ENCODE measurements at places on chromosomes 12 and 14. TPM values are rescaled to one million over a fixed set of nuclear protein-coding genes. Genes with fewer than 3 reads are reported as not detected.

DNA sequence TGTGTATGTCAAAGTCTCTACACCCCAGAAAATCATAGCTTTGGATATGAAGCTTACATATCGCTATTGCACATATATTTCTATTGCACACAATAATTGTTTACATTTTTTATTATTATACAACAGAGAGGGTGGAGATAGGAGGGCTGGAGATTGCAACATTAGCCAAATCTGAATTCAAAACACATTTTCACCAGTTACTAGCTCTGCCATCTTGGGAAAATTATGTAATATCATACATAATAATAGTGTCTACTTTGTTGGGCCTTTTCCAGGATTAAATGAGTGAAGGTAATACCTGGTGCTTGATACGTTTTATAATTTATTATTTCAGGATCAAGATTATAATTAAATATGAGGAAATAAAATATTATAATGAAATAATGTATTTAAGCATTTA lies 507.4 kb upstream of the TBX3 start:
- DNase-seq = no peak

GRCh38 chr14:103656756-103657133 lies 27.7 kb downstream of the KLC1 start:
- no peak for DNase-seq

GRCh38 chr12:120713861-120714482 lies 3.7 kb downstream of the UNC119B start:
- peak; percentile 62 for DNase-seq

GRCh38 chr12:113479590-113480335 lies 8.1 kb upstream of the LHX5 start:
- DNase-seq = no peak

DNA sequence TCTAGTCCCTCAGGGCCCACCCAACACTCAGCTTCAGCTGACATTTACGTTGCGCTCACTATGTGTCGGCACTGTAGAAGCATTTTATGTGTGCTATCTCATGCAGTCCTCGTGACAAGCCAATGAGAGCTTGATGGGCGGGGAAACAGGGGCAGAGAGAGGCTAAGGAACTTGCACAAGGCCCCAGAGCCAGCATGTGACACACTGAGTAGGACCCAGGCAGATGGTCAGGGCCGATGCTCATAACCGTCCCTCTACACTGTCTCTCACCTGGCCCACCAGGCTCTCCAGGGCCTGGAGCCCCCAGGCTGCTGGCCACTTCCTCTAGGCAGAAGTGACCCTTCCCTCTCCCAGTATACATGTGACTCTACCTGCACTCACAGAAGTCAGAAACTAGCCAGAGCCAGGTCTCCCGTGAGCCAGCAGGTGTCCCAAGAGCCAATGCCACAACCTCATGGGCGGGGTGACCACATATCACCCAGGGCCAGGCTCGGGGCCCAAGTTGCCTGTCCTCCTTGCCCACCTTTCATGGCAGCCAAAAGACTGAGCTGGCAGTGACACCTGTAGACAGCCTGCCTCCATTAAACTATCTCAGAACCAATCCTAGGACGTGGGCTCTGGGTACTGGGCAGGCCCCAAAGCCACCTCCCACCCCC lies 38.3 kb downstream of the TTC7B start:
- DNase-seq = no peak

DNA sequence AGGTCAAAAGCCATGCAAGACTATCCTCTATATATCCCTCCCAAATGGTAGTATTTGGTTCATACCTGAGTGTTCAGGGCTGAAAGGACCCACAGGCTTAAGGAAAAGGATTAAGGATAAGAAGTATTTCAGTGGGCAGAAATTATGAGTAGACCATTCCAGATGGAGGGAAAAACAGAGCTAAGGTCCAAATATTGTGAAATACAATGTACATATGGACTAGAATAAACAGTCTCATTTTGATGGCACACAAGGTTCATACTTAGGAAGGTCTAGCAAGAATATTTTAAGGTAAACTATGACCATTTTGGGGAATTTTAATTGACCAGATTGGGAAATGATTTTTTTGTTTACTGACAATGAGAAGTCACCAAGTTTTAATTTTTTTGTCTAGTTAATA lies 124.6 kb downstream of the PRKD1 start:
- no peak for DNase-seq

GRCh38 chr12:53048033-53048779 lies 1.7 kb upstream of the TNS2 start:
- no peak for DNase-seq

DNA sequence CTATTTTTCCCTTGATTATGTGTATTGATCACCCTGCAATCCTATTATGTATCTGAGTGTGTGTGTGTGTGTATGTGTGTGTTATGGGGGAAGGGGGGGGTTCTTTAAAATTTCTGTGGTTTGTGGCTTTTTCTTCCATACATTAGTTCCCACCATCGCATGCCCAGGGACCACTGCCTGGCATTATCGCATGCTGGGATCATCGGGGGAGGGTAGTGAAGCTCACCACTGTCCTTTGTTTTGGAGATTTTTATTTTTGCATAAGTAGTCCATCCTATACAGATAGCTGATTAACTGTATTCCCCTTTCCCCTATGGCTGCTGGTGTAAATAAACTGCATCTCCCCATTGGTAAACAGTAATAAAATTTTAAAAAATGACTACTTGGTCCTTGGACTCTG lies 3.4 kb downstream of the ATXN7L3B start:
- no peak for DNase-seq

- DNase-seq = no peak
Observed at GRCh38 chr14:101370593-101371569, 190.4 kb upstream of the DIO3 start.

GRCh38 chr12:110546339-110546738 lies 36.8 kb downstream of the PPTC7 start:
- DNase-seq = peak; percentile 92

- no peak for DNase-seq
Observed at GRCh38 chr12:111404362-111405148, 1.2 kb upstream of the SH2B3 start.

DNA sequence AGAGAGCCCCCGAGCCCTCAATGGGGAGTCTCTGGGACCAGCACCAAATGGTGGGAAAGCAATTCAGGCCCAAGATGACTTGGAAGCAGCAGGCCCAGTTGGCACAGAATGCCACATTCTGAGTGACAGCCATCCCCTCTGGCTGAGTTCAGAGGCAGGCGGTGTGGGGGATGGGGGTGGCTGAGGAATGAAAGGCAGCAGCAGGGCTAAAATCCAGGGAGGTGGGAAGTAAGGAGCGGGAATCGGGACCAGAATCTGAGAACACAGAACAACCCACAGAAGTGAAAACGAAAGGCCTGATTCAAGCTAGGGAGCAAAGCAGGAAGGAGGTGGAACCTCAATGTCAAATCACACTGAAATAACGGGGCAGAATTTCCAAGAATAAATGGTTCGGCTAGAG lies 171.2 kb downstream of the CALM1 start:
- no peak for DNase-seq

DNA sequence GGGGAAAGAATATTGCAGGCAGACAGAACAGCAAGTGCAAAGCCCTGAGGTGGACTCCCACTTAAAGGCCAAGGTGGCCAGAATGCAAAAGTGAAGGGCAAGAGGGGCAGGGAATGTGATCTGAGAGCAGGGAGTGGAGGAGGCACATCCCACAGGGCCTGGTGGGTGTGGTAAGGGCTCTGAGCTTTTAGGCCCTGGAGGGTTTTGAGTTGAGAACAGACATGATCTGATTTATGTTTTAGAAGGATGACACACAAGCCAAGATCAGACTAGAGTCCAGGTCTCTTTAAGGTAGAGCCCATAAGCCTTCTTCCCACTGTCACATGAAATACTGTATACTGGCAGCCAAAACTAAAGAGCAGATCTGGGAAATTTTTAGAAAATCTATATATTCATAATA lies 162.5 kb downstream of the SLC38A4 start:
- DNase-seq = peak; percentile 59

GRCh38 chr14:52263190-52263589 lies 4.3 kb upstream of the PTGDR start:
- DNase-seq = no peak

- DNase-seq = no peak
Observed at GRCh38 chr12:76375939-76376338, 27.7 kb upstream of the BBS10 start.

DNA sequence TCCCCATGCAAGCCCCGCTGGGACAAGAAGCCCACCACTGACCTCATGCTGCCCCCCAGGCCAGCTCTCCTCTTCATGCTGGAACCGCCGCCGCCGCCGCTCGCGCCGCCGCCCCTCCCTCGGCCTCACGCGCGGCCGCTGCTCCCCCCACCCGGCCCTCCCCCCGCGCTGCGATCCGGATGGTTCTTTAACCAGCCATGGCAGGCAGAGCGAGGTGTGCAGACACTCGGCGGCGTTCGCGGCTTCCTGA lies at the start of gene DCAF5:
DCAF5 (minus strand) TSS at position 218 of the 250 bp plus-strand sequence; CDS start at position 77, 141 bp downstream.
- DNase-seq = peak; percentile 92

DNA sequence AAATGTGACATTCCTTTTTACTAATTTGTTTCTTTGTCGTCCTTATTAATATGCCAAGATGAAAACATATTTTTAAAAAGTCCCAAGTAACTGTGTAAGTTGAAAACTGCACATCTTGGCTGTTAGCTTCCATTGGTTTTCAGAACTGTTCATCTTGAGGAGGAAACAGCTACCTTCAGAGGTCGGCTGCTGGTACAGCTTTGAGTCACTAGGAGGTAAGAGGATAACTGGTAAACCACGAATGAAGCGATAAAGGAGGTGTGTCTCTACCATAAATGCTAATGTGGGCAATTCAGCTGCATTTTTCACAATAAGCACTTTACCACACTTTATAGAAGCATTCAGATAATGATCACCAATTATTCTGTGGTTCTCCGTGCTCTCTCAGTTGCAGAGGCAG lies 137.5 kb upstream of the KRAS start:
- DNase-seq = peak; percentile 54

GRCh38 chr12:74790931-74791330 lies 253.3 kb downstream of the ATXN7L3B start:
- no peak for DNase-seq

DNA sequence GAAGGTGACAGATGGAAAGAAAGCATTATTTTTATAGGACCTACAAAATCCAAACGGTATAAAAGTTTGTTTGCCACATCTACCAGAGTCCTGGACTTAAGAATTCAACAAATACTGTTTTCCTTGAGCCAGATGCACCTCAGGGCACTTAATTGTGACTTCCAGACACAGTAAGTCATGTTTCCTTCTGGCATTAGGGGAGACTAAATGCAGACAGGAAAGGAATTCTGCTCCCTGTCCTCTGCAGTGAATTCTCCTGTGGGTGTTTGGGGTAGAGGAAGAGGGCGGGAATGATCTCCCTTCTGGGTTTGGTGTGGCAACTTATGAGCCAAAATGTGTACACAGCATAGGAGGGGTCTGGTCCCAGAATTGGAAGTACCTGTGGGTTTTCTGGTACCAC lies 93.9 kb upstream of the ZDHHC17 start:
- no peak for DNase-seq

DNA sequence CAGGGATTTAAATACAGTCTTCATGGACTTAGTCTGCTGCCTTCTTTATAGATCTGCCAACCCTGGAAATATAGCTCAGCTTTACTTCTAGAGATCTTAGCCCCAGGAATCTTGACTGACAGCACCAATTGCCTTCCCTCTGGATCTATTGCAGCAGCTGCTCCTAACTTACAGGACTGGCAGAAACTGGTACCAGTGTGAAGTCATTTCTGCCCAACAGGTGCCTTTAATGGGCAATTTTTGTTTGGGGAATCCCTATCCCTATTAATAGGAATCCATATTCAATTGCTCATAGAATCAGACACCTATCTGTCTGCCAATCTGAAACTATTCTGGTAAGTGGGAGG lies 27.2 kb downstream of the SPX start:
- no peak for DNase-seq

GRCh38 chr14:79629411-79630287 lies 581.7 kb downstream of the DIO2 start:
- no peak for DNase-seq

GRCh38 chr12:85662207-85662602 lies 174.0 kb downstream of the RASSF9 start:
- DNase-seq = no peak

The CHURC1 gene
- total RNA-seq = 55.7 TPM

The WSCD2 gene
- total RNA-seq = not detected

The COX8C gene
- not detected for total RNA-seq

The EGLN3 gene
- total RNA-seq = 8.3 TPM

The IL23A gene
- total RNA-seq = 0.50 TPM

The NR4A1 gene
- 0.17 TPM for total RNA-seq

The PTCSC3 gene
- total RNA-seq = not detected

The IQSEC3 gene
- total RNA-seq = not detected

The FGD4 gene
- 27.7 TPM for total RNA-seq

The ACOT6 gene
- not detected for total RNA-seq

The DLK1 gene
- total RNA-seq = not detected

The MYRFL gene
- total RNA-seq = 0.17 TPM

The MSRB3 gene
- total RNA-seq = 40.1 TPM

The DIO2 gene
- not detected for total RNA-seq

The DNAJC22 gene
- total RNA-seq = 0.17 TPM

The KRT85 gene
- not detected for total RNA-seq

Measured in mammary epithelial cell (primary cell).